ENCODE measurements at places on chromosomes 6 and 20.
A peak's percentile ranks its signal among the peaks of the same experiment; 100 is the strongest.

- no peak for DNase-seq
Measured at GRCh38 chr6:35253249-35253648, 6.3 kb upstream of the ZNF76 start.

DNA sequence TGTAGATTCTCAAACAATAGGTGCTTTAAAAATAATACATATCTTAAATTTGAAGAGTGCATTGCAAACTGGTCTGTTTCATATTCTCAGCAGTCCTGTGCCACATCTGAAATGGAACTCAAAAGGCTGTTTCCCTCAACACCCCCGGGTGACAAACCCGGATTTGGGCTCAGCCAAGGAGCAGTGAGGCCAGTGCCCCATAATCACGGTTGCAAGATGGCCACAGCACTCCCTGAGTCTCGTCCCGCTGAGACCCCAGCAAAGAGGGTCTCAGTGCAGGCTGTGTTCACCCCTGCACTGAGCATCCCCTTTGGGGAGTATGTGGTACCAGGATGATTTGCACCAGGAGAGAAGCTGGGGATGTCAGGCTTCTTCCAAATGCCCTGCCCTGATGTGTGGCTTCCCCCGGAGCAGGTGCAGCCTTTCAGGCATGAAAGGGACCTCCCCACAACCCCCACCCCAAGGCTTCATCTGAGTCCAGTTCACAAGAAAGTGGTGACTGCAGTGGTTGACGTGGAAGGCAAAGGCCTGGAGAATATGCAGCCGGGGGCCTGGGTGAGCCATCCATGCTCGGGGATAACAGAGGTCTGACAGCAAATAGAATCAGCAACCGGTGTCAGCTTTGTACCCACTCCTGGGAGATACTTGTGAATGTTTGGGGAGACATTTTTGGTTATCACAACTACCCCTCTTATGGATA is 202.9 kb downstream of the SYNDIG1 start:
- DNase-seq: no peak

- DNase-seq: peak; percentile 77
Measured at GRCh38 chr20:2521369-2522305, 12.9 kb upstream of the ZNF343 start.

DNA sequence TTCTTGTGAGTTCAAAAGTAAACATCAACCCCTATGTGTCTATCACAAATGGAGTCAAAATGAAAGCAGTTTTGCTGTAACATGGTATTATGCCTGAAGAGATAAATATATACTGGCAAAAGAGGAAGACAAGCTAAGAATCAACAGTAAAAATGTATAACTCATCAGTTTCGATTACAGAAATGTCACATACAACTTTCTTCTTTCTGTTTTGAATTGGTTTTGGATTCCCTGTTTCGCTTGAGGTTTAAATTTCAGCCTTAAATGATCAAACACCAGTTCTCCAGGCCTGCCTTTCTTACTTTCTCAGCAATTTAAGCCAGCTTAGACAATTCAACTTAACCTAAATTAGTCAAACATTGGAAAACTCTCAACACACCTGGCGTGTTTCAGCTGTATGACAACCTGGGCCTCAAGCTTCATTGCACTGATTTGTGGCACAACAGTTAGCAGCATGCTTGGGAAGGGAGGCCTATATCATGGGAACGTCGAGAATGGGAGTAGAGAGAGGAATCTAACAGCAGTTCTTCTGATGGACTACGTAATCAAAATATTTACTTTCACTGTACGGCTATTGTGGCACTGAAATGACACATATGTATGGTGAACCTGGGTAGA is 51.9 kb upstream of the MARCKS start:
- DNase-seq: no peak

GRCh38 chr6:33082702-33083101 is 6.9 kb downstream of the HLA-DPB1 start:
- no peak for DNase-seq

DNA sequence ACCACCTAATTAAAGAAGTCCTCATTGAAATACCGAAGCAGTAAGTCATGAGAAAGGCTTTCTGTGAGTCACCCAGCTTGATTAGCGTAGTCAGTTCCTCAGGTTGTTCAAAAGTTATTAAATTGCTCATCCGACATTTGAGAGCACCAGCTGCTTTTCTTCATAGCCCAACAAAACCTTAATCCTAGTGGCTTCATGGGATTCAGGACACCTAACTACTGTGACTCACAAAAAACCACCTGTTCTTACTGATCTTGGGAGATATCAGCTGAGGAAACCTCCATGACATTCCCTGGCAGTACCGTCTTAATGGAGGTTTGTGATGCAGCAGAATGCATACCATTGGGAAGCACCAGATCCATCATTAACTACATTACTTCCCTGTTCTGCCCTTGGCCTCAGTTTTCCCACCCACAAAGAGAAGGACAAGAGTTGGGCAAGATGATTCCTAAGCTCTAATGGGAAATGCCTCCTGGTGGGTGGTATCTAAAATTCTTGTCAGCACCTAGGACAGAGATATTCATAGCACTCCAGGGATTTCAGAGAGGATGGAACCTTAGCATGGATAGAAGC is 103.8 kb downstream of the KHDC1L start:
- no peak for DNase-seq
